Foreskin keratinocyte (primary cell): ENCODE measurements at places on chromosomes 16 and 17.

GRCh38 chr16:24841291-24841690, 4.5 kb upstream of the SLC5A11 start:
- DNase-seq, result no peak

GRCh38 chr16:12416136-12416787, 387.4 kb downstream of the CPPED1 start:
- DNase-seq, result no peak

GRCh38 chr16:28835864-28836760, 10.0 kb downstream of the TUFM start:
- no peak for DNase-seq

- no peak for DNase-seq
These were observed 23.3 kb upstream of the HOXB13 start for GRCh38 chr17:48751733-48752398.

DNA sequence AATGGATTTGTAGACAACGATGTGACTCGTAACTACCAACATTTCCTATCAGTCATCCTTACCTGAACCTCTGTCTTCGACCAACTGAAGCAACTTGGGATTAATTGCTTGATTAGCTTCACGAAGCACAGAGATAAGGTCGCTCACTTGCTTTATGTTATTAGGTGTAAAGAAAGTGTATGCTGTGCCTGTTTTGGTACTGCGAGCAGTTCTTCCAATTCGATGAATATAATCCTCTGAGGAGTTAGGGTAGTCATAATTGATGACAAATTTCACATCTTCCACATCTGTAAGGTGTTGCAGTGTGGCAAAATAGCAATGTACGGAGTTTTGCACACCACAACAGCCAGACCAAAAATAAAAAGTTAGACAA, 3.6 kb upstream of the POLG2 start:
- DNase-seq, result no peak

DNA sequence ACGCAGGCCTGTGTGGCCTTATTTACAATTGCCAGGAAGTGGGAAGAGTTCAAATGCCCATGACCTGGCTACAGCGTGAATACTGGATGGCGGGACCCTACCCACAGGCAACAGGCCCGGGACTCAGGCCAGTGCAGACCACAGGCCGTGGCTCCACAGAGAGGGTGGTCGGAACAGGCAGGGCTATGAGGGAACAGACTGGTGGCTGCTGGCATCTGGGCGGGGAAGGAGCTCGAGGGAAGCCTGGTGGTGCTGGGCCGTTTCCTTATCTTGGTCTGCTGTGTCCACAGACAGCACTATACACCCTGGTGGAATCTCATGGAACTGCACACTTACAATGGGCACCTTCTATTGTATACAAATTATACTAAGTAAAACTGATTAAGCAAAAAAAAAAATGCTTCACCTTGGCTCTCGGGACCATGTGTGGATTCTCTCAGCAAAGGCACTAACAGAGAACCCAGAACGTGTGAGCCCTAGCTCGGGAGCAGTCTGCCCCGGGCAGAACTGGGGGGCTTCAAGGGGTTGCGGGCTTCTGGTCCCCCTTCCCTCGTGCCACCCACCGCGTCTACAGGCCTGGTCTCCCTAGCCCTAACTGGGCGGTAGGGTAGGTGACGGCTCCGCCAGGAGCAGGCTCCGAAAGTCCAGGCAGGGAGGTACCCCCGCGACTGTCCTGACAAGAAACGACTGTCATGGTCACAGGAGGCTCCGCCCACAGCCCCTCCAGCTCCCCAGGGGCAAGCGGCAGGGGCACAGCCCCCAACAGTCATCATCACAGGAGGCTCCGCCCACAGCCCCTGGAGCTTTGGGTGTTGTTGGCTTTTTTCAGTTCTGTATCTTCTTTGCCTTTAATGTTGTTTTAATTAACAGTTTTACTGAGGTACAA, 21.8 kb downstream of the CEP131 start:
- DNase-seq, result peak; percentile 42

DNA sequence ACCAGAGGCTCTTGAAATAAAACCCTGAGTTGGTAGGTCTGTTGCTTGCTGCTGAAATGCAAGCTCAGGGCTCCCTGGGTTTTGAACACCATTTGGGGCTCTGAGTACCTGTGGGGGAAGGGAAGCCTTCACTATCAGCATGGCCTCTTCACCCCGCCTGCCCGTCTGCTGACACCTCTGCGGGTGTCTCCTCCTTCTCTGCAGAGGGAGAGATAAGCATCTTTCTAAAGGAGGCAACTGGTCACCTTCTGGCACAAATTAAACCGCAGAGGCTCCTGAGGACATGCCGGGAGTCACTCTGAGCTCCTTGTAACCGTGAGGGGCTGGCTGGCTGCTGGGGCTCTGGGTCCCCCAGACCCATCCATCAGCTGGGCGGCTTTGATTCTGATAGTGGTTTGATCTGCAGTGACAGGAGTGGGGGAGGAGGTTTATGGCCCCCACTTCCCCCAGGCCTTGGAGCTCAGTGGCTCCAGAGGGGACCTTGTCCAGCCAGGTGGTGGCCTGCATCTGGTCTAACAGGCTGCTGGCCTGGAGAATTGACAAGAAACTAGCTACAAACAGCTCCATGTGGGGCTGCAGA, 123.5 kb downstream of the IRF8 start:
- DNase-seq, result no peak

DNA sequence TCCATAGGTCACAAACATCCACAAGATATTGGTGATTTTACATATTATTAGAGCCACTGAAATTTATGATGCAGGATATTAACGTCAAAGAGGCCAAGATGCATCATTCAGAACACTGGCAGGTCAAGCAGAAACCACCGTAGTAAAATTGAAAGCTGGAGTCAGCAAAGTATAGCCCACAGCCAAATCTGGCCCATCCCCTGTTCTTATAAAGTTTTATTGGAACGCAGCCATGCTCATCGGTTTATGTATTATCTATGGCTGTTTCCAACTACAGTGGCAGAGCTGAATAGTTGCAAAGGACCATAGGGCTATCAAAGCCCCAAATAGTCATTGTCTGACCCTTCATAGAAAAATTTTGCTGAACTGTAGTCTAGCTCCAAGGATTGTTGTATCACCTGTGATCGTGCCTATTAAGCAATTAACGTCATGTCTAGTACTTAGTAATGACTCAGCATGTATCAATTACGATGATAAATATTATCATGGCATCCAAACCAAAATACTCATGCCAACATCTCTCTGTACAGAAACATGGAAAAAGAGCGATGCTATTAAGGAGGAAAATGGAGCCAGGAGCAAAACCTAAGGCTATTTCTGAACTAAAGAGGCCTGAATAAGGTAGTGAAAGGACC, 165.6 kb downstream of the IRX3 start:
- no peak for DNase-seq

- no peak for DNase-seq
These were observed 63.2 kb upstream of the GSE1 start for GRCh38 chr16:85549766-85550421.

- no peak for DNase-seq
These were observed 28.1 kb upstream of the BEAN1 start for GRCh38 chr16:66399031-66399430.

- DNase-seq, result no peak
These were observed 46.3 kb downstream of the DYNLRB2 start for GRCh38 chr16:80587071-80587470.
